Activated T-cell treated with anti-CD3 and anti-CD28 coated beads, Interleukin-2, amount 50 U/mL, for 72 hours (primary cell): ENCODE measurements at places on chromosomes 4 and X.

DNA sequence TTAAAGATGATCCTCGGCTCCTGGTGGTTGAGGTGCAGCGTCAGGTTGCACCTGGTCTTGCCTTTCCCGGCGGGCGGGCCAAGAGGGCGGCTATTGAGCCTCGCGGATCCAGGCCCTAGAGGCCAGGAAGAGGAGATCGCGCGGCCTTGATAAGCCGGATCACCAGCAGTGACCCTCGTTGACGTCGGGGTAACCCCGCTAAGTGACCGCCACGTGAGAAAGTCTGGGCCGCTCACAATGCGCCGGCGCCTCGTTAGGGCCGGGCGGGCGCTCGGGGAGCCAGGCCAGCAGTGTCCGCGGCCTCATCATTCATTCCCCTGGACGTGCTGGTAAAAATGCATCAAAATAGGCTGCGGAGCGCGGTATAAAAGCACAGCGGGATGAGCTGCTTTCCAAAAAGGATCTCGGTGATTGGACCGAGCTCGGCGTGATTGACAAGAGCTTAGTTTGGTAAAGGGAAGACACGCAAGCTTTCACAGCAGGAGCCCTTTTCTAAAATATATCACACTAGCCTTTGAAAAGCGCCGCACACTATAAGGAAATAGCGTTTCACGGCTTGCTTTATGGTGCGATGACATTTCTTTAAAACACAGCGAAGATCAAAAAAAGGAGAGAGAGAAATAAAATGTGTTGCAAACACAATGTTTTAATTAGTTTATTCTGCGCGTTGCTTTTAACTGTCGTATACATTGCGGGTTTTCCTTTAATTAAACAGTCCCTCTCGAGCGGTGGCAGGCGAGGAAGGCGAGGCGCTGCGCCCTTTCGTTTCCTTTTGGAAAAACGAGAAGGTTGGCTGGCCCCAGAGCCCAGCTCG, 15.9 kb upstream of the ZIC3 start:
- no peak for DNase-seq

GRCh38 chr4:82643994-82644733, 82.4 kb upstream of the TMEM150C start:
- DNase-seq: no peak

DNA sequence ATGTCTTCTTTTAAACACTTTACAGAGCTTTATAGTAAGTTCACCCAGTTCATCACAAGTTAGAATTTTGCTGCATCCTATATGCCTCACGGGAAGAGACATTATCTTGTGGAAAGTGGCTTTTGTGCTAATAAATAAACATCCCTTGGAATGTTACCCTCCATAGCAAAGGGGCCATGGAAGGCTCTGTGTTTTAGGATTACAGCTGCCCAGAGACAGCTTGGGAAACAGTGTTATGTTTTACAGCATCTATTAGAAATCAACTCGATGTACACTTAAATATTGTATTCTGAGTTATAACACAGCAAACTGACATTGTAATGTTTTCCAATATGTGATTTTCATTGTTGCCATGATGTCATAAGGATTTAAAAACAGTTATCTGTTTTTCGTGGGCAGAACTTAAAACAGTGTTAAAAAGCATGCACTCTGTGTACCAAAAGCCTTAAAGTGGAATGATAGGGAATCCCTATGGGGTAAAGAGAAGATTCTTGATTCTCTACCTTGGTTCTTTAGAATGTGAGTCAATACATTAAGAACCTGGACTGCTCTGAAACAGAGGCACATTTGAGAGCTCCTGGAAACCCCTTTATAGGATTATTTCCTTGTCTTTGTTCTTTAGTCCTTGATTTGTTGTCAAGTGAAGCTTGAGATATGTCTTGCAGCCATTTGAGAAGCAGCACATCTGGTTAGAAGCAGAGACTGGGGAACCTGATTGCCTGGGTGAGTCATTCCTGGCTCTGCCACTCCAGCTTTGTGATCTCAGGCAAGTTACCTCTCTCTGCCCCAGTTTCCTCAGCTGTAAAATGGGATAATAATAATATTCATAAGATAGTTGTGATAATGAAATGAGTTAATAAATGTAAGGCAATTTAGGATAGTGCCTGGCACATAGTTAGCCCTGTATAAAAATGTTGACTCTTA, 41.6 kb downstream of the ARHGAP10 start:
- DNase-seq: no peak

DNA sequence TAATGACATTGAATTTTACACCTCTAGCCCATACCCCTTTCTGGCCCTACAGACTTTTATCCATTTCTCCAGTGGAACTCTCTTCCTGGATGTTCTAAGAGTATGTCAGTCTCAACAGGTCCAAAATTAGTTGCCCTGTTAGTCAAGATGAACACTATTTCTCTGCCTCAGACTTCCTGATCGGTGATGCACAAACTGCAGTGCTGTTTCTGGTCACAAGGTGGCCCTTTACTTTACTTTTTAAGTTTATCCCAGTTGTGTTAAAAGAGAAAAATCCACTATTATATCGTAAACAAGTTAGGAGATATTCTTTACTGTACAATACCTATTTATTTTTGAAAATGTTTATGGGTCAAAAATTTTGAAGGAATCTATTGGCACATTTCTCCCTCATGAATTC, 13.1 kb downstream of the TCEAL7 start:
- DNase-seq: peak; percentile 44

GRCh38 chr4:55730280-55730931, 89.2 kb upstream of the EXOC1L start:
- DNase-seq: no peak

- no peak for DNase-seq
Observed at GRCh38 chr4:48102303-48102702, 31.7 kb downstream of the TXK start.

- DNase-seq: no peak
Observed at GRCh38 chrX:57680160-57680559, at the start of gene NLRP2B. TSS of gene NLRP2B (minus strand) at chrX:57680260.

- DNase-seq: no peak
Observed at GRCh38 chr4:111274486-111274885, 651.6 kb upstream of the PITX2 start.

- DNase-seq: peak; percentile 75
Observed at GRCh38 chr4:153497091-153497531, 31.0 kb downstream of the TMEM131L start.

GRCh38 chrX:74160358-74160757, 143.6 kb upstream of the ZCCHC13 start:
- DNase-seq: no peak

DNA sequence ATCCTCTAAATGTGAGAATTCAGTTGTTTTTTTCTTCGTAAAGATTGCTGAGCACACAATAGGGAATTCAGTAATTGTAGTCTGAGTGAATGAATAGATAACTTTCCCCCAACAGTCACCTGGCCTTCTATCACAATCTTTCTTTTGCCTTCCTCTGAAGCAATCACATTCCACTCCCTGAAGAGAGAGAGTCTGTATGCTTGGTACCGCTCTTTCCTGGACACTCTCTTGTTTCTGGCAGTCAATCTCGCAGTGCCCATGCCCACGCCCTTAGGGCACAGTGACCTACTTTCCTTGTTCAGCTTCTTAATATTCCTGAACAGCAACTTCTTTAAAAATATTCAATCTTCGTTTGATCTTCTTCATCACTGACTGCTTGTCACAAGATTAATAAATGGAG, 255.9 kb downstream of the ADAMTS3 start:
- DNase-seq: no peak

GRCh38 chr4:113153529-113154101, 104.2 kb downstream of the ANK2 start:
- DNase-seq: no peak

DNA sequence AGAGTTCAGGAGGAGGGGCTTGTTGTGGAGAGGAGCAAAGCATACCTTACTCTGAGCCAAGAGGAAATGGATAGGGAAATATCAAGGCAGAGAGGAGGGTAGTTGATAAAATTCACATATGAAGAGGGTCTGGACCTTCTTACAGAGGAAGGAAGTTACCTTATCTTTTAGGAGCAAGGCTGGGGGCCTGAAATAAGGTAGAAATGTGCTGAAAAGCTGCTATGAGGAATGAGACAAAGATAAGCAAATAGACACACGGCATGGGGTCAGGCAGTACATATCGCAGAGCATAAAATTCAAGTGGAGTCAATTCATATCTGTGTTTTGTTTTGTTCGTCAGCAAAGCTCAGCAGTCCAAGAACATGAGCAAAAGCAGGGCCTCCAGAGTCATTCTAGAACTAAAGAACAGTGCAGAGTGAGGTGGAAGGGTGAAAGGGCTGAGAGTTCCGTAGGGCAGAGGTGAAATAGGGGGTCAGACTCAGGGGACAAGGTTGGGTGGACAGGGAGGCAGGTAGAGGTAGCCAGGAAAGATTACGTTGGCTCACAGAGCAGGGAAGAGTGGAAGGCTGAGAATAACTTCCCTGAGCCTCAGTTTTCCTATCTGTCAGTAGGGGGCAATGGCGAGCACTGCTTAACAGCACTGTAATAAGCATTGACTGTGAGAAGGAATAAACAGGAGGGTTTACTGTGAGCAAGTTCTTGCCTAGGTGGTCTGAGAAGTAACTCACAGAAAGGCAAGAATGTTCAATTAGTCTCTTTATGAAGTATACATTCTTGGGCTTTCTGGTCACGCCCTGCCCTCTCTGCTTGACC, 9.2 kb downstream of the VSIG4 start:
- peak; percentile 37 for DNase-seq

DNA sequence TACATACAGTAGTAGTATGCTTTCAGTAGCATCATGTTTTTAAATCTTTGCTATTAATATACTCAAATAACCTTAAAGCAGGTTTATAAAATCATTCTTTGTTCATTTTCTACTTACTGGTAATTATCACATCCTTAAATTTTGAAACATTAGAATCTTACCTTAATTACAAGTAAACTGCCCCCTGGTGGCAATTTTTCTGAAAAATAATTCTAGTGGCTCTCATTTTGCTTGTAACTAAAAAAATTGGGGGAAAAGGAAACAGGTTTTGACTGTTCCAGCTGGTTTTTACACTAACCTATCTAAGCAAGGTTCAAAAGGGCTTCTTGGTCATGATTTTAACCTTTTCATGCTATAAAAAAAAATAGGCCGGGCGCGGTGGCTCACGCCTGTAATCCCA, 18.5 kb upstream of the DCAF4L1 start:
- DNase-seq: no peak

DNA sequence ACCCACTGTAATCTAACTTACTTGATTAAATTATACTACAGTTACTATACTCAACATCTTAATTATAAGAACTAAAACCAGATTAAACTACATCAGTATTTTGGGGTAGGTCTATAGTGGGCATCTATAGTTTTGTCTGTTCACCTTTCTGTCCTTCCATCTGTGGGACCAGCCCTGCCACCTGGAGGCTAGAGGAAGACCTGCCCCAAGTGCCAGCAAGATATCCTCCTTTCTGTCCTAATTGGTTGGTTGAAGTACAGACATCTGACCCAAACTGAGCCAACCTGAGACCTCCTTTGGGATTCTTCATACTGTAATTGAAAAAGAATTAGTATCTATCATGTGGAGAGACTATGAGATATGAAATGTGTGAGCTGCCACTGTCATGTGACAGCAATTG, 172.2 kb upstream of the TLL1 start:
- DNase-seq: no peak
